ENCODE measurements at places on chromosomes 5 and 9. TPM values are rescaled to one million over a fixed set of nuclear protein-coding genes. Genes with fewer than 3 reads are reported as not detected.
A peak's percentile ranks its signal among the peaks of the same experiment; 100 is the strongest.

DNA sequence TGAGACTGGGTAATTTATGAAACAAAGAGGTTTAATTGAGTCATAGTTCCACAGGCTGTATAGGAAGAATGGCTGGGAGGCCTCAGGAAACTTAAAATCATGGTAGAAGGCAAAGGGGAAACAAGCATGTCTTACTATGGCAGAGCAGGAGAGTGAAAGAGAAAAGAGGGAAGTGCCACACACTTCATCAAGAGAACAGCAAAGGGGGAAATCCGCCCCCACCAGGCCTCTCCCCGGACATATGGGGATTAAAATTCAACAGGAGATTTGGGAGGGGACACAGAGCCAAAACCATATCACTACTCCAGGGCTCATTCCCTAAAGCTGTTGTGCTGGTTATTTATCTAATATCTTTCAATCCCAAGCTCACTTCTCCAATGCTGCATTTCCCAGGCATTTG is 50.2 kb upstream of the NR3C1 start:
- no peak overlapping the region for H3K4me3 ChIP-seq
- peak; percentile 48 for DNase-seq
- H3K4me1 ChIP-seq, result peaks cover 21% of the 10 kb centered on the region
- no peaks in the 10 kb centered on the region for H3K36me3 ChIP-seq

DNA sequence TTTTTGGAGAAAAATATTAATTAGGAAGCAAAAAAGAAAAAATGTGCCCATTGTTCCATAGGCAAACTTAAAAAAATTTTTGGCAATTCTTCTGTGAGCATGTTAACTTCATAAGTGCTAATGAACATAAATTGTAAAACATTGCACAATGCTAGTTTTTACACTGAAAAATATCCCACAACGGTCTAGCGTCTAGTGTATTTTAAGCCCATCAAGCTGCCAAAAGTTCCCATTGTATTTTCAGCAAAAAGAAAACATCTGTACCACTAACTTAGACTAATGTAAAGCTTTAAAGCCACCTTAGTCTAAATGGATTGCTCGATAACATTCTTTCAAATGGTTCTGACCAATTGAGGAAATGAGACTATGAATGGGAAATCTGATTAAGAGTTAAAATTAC is 2.8 kb downstream of the NR6A1 start:
- no peak overlapping the region for H3K4me3 ChIP-seq
- peaks cover 37% of the 10 kb centered on the region for H3K4me1 ChIP-seq
- H3K27ac ChIP-seq, result no peak overlapping the region

GRCh38 chr9:79902825-79903600 is 331.2 kb downstream of the TLE4 start:
- no peak for DNase-seq
- no peak overlapping the region for H3K27ac ChIP-seq
- H3K4me3 ChIP-seq, result no peak overlapping the region
- H3K4me1 ChIP-seq, result no peaks in the 10 kb centered on the region
- no peaks in the 10 kb centered on the region for H3K36me3 ChIP-seq

GRCh38 chr9:14349146-14349446 is 35.2 kb upstream of the NFIB start:
- no peaks in the 10 kb centered on the region for H3K36me3 ChIP-seq
- peaks cover 9% of the 10 kb centered on the region for H3K4me1 ChIP-seq
- no peak for DNase-seq
- H3K27me3 ChIP-seq, result no peaks in the 10 kb centered on the region
- no peak overlapping the region for H3K4me3 ChIP-seq
- H3K27ac ChIP-seq, result no peak overlapping the region

GRCh38 chr5:31811210-31811609 is 172.3 kb downstream of the PDZD2 start:
- DNase-seq, result no peak
- H3K27ac ChIP-seq, result no peak overlapping the region
- H3K27me3 ChIP-seq, result no peaks in the 10 kb centered on the region

- no peaks in the 10 kb centered on the region for H3K4me1 ChIP-seq
- H3K27me3 ChIP-seq, result no peaks in the 10 kb centered on the region
- no peak within 1 kb of the TSS for H3K27ac ChIP-seq
- DNase-seq, result peak; percentile 68
These were observed at the start of gene PCDHB16 for GRCh38 chr5:141182248-141182647. TSS of gene PCDHB16 (plus strand) at chr5:141182387. CDS start at chr5:141182560, 173 bp downstream.

GRCh38 chr9:113592876-113593575 is 129.5 kb downstream of the RGS3 start:
- H3K4me1 ChIP-seq, result peaks cover 9% of the 10 kb centered on the region
- no peak for DNase-seq

DNA sequence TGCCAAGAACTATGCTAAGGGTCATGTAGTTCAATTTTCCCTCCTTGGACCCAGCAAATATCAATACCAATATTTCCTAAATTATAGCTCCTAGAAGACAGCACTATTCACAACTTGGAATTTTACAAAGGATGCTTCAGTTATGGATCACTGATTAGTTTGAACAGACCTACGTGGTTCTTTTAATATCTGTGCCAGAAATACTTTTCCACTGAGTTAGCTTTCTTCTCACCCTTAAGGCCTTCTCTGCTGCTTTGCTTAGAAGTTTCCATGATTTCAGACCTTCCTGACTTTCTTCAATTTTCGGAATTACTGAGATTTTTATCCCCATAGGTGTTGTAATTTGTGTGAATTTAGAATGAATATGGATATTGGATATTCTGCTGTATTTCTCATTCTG is 380.4 kb downstream of the PSAT1 start:
- no peaks in the 10 kb centered on the region for H3K4me1 ChIP-seq
- DNase-seq, result no peak
- no peak overlapping the region for H3K4me3 ChIP-seq
- H3K27me3 ChIP-seq, result no peaks in the 10 kb centered on the region
- H3K27ac ChIP-seq, result no peak overlapping the region
- H3K36me3 ChIP-seq, result no peaks in the 10 kb centered on the region

DNA sequence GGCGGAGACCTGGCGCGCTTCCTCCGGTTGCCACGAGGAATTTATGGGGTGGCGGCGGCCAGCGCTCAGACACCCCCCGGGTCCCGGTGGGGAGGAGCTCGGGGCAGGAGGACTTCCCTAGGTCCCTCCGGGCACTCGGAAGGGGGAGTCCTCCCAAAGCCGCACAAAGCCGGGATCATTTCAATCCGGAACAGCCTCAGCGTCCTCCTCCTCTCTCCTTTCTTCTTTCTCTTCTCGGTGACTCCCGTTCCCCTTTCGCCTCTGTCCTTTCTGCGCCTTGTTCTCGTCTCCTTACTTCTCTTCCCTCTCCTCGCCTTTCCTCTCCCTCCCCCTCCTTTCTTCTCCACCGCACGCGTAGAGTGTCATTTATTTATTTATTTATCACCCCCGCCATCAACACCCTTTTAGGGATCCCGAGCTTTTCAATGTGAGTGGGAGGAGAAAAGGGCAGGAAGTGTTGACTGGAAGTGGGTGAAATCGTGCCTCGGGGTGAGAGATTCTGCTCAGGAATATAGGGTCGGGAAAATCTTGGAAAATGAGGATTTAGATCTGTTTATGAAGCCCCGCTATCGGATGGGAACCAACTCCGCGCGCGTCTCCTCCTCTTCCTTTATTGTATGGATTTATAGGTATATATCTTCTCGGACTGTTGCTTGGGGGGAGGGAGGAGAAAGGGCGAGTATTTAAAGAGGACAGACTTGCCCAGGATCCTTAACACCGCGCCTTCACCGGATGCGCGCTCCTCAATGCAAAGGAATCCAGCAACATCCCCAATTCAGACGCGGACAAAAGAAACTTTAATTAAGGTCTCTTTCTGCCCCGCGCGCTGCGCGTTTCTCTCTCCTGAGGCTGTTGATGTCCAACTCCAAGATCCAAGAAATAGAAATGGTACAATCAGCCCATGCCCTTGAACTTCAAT is 2.0 kb upstream of the ZNF462 start:
- no peaks in the 10 kb centered on the region for H3K27me3 ChIP-seq
- no peak overlapping the region for H3K27ac ChIP-seq
- no peak overlapping the region for H3K4me3 ChIP-seq
- H3K4me1 ChIP-seq, result no peaks in the 10 kb centered on the region
- no peak for DNase-seq

GRCh38 chr9:96186591-96187011 is 115.4 kb downstream of the HSD17B3 start:
- no peak overlapping the region for H3K4me3 ChIP-seq
- no peak overlapping the region for H3K27ac ChIP-seq
- H3K36me3 ChIP-seq, result no peaks in the 10 kb centered on the region

DNA sequence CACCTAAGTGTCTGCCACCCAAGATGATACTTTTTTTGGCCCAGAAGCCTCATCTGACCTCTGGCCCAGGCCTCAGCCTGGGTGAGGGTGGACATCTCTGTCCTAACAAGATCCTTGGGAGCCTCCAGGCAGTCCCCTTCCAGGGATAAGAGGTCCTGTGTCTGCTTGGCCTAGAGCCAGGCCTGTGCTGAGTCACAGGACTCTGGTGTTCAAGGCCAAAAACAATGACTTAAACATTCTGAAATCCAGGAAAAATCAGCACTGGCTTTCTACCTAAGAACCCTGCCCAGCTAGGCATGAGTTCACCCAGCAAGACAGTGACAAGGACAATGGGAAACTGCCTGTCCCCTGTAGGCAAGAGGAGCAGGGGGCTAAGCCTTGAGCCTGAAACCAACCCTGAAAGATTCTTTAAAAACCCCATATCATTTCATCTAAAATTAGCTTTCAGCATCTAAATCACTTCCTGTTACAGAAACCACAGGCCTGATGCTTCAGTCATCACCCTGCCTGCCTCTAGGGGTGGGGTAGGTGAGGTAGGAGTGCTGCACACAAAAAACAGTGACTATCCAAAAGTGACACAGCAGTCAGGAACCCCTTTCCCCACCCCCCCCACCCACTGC is 29.9 kb downstream of the CSF2 start:
- peak; percentile 78 for DNase-seq
- H3K4me1 ChIP-seq, result peaks cover 26% of the 10 kb centered on the region
- no peak overlapping the region for H3K4me3 ChIP-seq
- no peak overlapping the region for H3K27ac ChIP-seq

DNA sequence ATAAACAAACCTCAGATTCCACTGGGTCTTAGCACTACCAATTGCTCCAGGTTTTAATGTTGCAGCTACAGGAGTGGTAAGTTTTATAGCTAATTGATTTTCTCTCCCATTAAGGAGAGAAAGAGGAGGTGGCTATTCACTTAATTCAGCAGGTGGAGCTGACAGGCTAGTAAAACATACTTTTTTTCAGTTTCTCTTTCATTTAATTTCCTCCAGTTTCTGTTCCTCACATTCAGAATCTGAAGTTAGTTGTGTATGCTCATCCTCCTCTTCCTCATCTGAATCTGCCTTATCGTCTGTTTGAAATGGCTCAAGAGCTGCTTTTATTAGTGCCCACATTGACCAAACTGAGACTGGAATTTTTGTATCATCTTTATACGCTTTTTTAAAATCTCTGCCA is 98.0 kb downstream of the PLPPR1 start:
- H3K36me3 ChIP-seq, result no peaks in the 10 kb centered on the region
- H3K4me1 ChIP-seq, result no peaks in the 10 kb centered on the region
- 0 out of 2 replicates have a peak, but pooled peaks cover 2% of the 10 kb centered on the region for H3K27me3 ChIP-seq
- no peak overlapping the region for H3K27ac ChIP-seq
- no peak overlapping the region for H3K4me3 ChIP-seq

DNA sequence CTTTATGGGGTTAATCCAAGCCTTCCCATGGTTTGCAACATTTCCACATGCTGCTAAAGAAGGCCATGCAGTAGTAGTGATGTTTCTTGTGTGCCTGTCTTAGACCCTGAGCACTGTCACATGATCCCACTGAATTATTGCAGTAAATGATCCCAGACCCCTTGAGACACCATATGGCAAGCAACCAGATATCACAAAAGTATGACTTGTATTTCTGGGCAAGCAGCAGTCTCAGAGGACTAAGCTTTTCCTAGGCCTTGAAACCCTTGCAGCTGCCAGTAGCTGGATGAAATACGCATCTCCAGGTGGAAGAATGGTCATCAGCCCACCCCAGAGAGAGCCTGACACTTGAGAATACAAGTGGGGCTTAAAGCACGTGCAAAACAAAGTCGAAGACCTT is 41.8 kb downstream of the CDO1 start:
- H3K27me3 ChIP-seq, result no peaks in the 10 kb centered on the region
- no peak overlapping the region for H3K4me3 ChIP-seq
- no peak overlapping the region for H3K27ac ChIP-seq
- no peaks in the 10 kb centered on the region for H3K36me3 ChIP-seq
- H3K4me1 ChIP-seq, result peaks cover 4% of the 10 kb centered on the region
- DNase-seq, result no peak

DNA sequence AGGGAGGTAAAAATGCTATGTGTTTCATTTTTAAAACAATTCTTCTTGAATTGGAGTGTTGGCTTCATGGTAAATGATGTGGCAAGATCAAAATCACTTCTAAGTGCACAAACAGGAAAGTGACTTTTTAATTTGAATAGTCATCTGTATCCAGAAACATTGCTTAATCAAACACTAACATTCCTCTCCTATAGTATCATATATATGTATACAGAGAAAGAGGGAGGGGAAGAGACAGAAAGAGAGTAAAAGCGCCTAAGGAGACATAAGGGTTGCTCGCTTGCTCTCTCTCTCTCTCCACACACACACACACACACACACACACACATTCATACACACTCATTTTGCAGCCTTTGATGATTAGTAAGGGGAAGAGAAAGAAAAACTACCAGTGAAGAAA is 95.4 kb upstream of the PRDM9 start:
- H3K4me3 ChIP-seq, result no peak overlapping the region
- no peak overlapping the region for H3K27ac ChIP-seq
- H3K36me3 ChIP-seq, result no peaks in the 10 kb centered on the region
- no peak for DNase-seq
- no peaks in the 10 kb centered on the region for H3K4me1 ChIP-seq

- H3K4me1 ChIP-seq, result no peaks in the 10 kb centered on the region
- DNase-seq, result no peak
- H3K36me3 ChIP-seq, result no peaks in the 10 kb centered on the region
- H3K4me3 ChIP-seq, result no peak overlapping the region
These were observed 385.0 kb downstream of the EFNA5 start for GRCh38 chr5:107285772-107286171.

DNA sequence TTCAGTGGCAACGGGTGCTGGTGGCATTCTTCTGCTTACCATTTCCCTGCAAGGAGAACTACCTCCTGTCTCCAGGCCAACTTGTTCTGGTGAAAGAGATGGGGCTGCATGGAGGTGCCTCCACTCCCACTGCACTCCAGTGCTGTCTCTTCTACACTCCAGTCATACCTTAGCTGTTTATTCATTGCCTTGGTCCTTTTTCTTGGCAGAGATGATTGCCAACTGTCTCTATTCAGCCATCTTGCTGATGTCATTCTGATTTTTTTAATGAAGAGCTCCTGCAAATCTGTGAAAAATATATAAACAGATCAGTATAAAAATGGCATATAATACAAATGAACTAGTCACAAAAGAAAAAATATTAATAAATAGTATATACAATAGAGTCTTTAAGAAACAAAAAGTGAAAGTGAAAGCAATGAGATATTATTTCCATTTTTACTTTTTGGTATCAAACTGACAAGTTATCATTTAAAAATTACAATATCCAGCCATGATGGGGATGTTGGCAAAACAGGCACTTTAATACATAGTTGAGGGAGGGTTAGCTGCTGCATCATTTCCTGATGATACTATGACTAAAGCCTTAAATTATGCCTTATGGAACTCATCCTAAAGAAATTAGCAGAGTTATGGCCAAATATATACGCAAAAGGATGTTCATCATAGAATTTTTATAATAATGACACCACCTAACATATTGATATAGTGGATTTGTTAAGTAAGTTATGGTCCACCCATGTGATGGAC is 109.4 kb downstream of the CARTPT start:
- no peaks in the 10 kb centered on the region for H3K4me1 ChIP-seq
- H3K4me3 ChIP-seq, result no peak overlapping the region
- no peaks in the 10 kb centered on the region for H3K27me3 ChIP-seq
- no peak for DNase-seq
- H3K36me3 ChIP-seq, result no peaks in the 10 kb centered on the region

CNTFR gene
- total RNA-seq, result not detected

SPAG8 gene
- total RNA-seq, result 0.07 TPM

ZDHHC12 gene
- total RNA-seq, result 29.3 TPM

DEPDC1B gene
- total RNA-seq, result 22.7 TPM

FOXD4L4 gene
- total RNA-seq, result 0.14 TPM

FBN2 gene
- not detected for total RNA-seq

PCDHA11 gene
- total RNA-seq, result not detected

All from Karpas-422 (cell line).